ENCODE measurements at places on chromosomes 16 and 17.

GRCh38 chr16:79307214-79307613 is 293.3 kb downstream of the MAF start:
- no peak for DNase-seq

GRCh38 chr17:61467416-61468262 is 15.4 kb downstream of the TBX4 start:
- DNase-seq, result no peak

DNA sequence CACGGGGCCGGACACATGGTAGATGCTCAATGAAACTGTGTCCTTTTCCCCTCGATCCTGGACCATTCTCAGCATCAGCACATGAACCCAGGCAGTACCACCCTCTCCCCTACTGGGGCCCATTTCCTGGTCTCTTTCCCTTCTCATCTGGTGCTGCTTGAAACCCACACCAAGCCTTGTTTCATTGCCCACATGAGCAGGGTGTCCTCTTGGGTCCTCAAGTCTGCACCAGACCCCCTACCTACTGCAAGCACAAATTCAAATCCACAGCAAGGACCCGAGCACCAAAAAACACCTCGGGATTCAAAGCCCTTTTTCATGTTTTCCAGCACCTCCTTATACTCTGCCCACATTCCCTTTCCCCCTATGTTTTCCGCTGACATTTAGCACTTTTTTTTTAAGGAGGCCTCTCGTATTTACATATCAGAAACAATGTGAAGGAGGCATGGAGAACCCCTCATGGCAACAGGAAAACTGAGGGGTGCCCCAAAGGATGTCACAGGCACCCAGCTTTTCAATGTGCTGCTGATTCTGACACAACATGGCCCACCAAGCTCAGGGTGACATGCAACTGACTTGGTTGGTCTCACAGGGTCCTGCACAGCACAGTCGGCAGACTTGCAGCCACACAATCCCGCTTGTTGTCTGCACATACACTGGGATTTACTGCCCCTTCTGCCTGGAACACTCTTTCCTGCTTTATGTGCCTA is 4.6 kb upstream of the CCL1 start:
- DNase-seq, result no peak

DNA sequence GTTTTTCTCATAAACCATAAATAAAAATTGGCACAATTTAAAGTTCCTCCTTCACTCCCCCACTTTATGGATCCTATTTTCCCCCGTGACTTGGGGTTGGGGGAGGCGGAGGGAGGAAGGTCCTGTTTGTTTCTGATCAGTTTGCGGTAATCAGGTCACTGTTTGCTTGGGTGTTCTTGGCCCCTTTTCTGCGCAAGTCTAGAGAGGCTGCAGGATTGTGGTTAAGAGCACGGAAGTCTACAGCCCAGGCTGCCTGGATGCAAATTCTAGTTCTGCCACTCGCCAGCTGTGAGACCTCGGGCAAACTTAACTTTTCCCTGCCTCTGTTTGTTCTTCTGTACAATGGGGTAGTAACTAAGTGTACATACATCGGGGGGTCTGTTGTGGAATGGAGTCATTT is 12.1 kb downstream of the ATP2C2 start:
- DNase-seq, result no peak

- DNase-seq, result no peak
Observed at GRCh38 chr17:39705786-39706348, 6.0 kb downstream of the ERBB2 start.

- DNase-seq, result no peak
Observed at GRCh38 chr17:39194089-39194984, 3.1 kb downstream of the CACNB1 start.
